GM12891 (cell line): ENCODE measurements at places on chromosomes 1 and 21.

DNA sequence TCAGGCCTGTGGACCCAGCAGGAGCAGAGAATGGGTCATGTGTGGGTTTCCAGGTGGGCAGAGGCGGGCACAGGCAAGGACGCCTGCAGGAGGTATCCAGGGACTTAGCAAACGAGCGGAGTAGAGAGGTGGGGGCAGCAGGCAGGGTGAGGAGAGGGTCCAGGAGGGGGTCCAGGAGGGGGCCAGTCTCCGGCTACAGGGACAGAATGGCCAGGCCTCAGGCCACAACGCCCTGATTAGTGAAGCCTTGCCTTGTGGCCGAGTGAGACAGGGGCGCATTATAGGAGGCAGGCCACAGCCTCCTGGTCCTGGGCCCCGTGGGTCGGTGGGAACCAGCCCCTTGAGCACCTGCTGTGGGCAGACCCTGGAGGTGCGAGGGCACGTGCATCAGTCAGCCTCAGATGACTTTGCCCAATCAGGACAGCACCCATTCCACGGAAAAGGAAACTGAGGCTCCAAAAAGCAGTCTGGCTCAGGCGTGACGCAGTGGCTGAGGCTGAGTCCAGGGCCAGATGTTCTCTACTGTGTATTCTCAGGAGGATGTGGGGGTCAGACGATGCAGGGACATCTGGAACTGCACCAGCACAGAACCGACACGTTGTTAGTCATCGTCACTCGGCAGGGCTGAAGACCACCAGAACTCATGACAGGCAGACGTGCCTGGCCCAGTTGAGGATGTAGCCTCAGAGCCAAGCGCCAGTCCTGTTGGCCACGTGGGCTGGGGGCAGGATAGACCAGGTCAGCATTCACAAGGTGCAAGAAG, 113.7 kb downstream of the CRYAA start:
- DNase-seq: no peak

- no peak for DNase-seq
Observed at GRCh38 chr1:246068619-246069509, 438.2 kb downstream of the SMYD3 start.

GRCh38 chr1:217574265-217574949, 56.5 kb downstream of the GPATCH2 start:
- no peak for DNase-seq

GRCh38 chr1:200646515-200646914, 23.2 kb downstream of the DDX59 start:
- no peak for DNase-seq

- no peak for DNase-seq
Observed at GRCh38 chr1:111448482-111448917, 556 bp downstream of the WDR77 start.

DNA sequence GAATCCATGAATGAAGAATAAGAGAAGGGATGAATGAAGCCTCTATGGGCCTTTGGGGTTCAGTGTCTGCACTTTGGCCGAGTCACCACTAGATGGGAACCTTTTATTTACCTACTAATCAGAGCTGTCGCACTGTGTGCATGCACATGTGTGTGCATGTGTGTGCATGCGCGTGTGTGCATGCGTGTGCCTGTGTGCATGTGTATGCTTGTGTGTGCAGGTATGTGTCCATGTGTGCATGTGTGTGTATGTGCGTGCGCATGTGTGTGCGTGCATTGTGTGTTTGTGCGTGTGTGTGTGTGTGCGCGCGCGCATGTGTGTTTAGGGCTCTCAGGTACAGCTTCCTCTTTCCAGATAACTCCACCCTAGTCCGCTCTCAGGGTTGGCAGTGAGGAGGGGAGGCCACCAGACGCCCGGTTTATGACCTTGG, 20.4 kb upstream of the UBXN10 start:
- no peak for DNase-seq

DNA sequence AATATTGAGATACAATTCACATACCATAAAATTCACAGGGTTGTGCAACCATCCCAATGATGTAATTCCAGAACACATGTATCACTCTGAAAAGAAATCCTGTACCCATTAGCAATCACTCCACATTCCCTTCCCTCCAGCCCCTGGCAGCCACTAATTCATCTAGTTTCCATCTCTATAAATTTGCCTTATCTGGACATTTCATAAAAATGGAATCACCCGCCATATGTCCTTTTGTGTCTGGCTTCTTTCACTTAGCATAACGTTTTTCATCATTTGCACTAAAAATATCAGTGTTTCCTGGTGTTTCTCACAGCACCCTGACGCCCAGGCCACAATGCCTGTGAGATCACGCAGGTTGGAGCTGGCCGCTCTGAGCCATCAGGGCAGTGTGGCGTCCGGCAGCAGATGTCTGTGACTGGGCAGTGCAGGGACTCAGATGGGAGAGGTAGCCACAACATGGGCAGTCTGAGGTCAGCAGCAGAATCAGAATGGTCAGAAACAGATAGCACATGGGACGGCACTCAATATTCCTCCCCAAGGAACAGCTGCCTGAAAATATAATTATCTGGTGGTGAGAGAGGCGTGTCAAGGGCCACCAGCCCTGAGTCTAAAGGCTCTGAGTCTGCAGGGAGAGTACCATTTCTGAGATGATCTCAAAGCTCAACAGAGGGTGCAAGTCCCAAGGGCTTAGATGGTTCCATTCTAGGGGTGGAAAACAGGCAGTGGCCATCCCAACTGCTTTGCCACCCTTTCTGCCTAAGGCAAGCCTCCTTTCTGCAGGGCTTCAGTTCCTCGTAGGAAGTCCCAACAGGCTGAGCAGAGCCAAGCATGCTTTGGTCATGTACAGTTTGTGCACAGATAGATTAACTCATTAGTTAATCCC, 129.4 kb upstream of the EDN2 start:
- no peak for DNase-seq

DNA sequence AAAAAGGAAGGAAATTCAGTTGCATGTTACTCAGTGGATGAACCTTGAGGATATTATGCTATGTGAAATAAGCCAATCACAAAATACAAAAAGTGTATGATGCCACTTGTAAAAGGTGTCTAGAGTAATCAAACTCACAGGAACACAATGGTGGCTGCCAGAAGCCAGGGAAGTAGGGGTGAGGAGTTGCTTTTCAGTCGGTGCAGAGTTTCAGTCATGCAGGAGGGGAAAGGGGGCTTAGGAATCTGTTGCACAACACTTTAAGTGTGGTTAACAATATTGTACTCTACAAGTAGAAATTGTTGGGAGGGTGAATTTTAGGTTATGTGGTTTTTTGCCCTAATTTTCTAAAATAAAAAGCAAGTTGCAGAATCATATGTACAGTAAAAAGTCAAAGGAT, 184.2 kb upstream of the RAB4A start:
- no peak for DNase-seq

DNA sequence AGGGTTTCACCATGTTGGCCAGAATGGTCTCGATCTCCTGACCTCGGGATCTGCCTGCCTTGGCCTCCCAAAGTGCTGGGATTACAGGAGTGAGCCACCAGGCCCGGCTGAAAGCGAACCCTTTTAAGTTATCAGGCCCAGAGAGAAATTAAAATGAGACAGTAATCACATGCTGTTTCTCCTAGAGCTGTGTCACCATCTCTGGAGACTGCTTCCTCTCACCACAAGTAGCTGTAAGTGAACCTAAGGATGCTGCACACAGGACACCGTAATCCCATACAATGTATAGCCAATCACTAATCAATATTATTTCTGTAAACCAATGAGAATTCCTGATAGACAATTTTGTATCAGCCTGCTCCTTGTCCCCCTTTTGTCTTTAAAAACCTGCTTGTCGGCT, 5.7 kb upstream of the CSTB start:
- no peak for DNase-seq

DNA sequence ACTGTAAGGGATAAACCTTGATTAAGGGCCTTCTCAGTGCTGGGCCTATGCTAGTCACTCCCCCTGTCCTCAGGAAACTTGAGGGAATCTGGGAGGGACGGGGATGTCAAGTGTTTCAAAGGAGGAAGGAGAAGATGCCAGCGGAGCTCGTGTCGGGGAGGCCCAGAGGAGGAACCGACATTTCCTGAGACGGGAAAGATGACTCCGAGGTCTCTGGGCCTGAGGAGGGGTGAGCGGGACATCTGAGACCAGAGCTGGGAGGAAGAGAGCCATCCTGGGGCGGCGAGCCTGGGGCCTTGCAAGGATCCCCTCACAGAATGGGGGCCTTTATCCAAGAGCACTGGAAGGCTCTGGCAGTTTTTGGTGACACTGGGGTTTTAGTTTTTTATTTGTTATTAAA, 10.4 kb downstream of the SLC66A1 start:
- DNase-seq: no peak

DNA sequence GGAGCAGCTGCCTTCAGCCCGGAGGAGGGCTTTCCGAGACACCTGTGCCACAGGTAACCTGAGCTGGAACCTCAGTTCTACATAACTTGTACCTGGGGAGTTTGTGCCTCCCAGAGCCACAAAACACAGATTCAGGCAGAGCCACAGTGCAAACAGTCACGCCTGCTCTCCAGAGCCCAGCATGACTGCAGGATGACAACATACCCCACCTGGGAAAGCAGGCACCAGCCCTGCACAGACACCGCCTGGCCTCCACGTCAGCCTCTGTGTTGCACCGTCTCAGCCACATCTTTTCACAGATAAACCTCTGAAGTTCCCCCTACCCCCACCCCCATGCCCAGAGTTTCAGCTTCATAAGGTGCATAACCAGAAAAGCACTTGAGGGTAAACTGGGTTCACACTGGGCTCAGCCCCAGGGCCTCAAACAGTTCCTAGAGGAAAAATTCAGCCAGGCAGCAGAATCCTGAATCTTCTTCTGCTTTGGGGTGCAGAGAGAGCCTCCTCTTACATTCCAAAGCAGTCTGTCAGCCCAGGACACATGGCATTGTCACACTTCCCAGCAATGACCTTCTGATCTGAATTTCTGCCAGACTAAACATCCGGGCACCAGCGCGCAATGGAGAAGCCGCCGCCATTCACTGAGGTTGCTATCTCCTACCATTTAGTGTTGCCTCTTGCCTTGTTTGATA, 229.5 kb downstream of the TOMM20 start:
- DNase-seq: no peak

DNA sequence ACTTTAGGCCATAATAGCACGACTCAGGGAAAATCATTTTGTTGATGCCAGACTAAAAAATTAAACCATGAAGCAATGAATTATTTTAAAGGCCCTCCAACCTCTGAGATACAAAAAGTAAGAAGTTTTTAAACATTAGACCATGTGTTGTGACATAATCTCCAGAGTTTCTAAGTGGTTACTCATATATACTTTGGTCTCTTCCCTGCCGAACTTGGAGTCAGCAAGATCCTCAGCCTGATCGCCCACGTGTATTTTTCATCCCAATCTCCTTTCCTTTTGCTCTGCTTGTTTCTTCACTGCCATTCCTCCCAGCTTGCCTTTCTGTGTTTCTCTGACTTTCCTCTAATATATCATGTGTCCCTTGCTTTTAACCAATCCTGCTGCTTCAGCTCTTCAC, 3.8 kb downstream of the ARV1 start:
- no peak for DNase-seq

DNA sequence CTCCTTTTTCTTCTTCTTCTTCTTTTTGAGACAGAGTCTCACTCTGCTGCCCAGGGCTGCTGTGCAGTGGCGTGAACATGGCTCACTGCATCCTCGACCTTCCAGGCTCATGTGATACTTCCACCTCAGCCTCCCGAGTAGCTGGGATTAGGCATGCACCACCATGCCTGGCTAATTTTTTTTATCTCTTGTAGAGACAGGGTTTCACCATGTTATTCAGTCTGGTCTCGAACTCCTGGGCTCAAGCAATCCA, 13.0 kb upstream of the PADI1 start:
- DNase-seq: no peak

- no peak for DNase-seq
Observed at GRCh38 chr1:11071463-11072215, 11.8 kb upstream of the SRM start.

GRCh38 chr1:187621951-187622350, 793.2 kb downstream of the PLA2G4A start:
- no peak for DNase-seq

DNA sequence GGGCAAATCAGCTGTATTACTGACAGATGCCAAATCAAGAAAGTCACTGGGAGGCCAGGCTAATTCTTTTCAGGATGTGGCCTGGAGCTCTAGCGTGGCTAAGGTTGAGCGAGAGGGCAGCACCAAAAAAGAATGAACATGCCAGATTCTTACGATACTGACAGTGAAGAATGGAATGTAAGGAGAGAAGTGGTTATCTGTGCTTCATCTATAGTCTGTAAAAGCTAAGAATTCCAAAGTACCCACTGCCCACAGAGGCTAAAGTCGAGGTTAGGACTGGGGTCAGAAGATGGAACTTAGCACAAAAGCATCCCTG, 32.7 kb downstream of the TFAP2E start:
- DNase-seq: no peak

DNA sequence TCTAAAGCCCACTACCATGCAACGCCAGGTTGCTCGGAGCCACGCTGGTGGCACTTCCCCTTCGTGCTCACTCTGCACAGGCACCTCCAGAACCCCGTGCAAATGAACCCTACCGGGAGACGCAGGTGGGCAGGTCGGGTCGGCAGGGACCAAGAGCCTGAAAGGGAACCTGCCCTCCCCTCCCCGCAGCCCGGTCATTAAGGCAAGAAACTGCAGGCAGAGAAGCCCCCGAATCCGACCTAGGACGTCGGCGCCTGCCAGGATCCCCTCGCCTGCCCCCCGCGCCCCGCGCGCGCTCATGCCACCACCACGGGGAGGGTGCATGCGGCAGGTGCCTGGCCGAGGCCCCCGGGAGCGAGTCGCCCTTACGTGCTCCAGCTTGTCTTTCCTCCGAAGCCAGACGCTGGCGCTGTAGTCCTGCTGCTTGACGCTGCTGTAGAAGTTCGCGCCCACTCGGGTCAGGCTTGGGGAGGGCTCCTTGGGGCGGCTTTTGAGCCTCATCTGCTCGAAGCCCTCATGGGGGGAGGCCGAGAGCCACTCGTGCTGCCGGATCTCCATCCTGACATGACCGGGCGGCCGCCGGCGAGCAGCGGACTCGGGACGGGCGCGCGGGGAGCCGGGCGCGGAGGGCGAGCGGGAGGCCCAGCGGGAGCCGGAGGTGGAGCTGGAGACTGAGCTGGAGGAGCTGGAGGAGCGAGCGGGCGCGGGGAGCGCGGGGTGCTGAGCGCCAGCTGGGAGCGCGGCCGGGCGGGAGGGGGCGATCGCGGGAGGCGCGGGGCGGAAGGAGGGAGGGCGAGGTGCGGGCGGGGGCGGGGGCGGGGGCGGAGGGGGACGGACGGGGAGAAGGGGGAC, 552 bp downstream of the PLD5 start:
- no peak for DNase-seq

GRCh38 chr21:21714426-21714825, 716.2 kb downstream of the NCAM2 start:
- no peak for DNase-seq

DNA sequence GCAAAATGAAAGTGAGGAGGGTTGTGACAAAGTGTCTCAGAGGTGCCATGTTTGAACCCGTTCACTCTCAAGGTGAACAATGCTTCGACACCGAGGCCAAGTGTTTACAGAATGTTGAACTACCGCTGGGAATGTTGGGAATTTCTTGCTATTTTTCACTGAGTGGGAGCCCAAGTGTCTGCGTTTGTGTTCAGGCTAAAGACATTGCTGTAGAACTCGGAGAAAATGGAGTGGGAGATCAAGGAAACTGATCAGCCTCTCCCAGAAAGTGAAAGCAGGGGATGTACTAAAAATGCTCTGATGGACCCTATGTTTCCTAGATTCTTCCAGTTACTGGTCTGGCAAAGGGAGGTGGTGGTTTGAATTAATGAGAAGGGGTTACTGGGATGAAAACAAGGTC, 207.5 kb downstream of the BACH1 start:
- DNase-seq: no peak
